NCI-H1105 treated with DMSO at 0.1 percent for 48 hours (cell line): ENCODE measurements at places on chromosomes 7 and 10.

GRCh38 chr10:3972460-3973301, 187.7 kb upstream of the KLF6 start:
- no peak for DNase-seq

- peak; percentile 26 for DNase-seq
These were observed 119.2 kb upstream of the ANK3 start for GRCh38 chr10:60508831-60509230.

GRCh38 chr10:49202266-49202665, 14.1 kb upstream of the TMEM273 start:
- no peak for DNase-seq

DNA sequence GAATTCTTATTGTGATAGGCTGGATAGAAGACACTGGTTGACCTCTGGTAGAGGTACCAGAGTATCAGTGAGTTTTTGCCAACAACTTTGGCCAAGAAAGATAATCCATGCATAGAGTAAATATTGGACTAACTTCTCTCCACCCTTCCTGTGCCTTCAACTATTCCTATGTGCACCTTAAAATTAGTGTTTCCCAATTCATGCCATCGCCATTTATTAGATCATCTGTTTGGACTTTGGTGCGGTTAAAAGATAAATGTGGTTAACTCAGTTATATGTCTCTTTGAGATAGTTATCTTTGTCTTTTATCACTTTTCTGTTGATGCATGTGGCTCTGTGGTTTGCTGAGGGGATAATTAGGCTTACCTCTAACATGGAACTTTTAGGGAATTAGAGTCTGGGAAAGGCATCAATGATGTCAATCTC, 4.6 kb downstream of the PAPSS2 start:
- DNase-seq = no peak
